ENCODE measurements at places on chromosomes 11 and 22.

- DNase-seq, result no peak
These were observed 938.4 kb downstream of the BRD1 start for GRCh38 chr22:48889209-48889830.

DNA sequence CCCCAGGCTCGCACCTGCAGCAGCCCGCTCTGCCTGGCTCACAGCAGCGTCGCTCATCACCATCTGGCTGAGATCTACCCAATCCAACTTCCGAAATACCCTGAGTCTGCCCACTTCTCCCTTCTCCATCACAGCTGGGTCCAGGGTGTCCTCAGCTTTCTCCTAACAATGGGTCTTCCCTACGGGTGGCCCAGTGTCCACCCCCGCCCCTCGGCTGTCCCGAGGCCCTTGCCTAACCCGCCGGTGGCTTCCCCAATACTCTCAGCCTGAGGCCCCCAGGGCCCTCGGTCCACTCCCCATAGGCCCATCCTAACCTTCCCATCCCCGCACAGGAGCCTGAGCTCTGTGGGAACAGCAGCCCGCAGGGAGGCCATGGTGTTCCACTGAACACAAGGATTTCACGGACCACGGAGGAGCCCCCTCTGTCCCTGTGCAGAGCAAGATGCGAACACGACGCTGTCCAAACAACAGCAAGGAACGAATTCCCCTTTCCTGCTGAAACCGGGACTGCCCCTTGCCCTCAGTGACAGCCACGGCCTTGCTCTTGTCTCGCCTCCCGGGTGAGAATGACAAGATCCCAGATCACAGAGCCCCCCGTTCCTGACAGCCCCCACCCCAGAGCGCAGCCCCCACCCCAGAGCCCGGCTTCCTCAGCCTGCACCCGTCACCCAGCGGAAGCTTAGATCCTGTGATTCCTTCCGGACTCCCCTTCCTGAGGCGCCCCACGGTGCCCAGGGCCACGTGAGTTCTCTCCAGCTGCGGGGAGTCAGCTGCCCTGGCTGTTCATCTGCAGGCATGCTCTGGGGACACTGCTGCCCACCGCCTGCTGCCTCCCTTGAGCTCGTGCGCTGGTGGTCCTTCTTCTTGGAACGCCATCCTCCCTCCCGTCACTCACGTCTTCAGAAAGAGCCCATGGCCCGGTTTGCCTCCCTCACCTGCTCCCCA is 48.8 kb upstream of the CARS1 start:
- DNase-seq, result no peak

GRCh38 chr11:107196732-107197131 is 178.5 kb upstream of the GUCY1A2 start:
- DNase-seq, result no peak

DNA sequence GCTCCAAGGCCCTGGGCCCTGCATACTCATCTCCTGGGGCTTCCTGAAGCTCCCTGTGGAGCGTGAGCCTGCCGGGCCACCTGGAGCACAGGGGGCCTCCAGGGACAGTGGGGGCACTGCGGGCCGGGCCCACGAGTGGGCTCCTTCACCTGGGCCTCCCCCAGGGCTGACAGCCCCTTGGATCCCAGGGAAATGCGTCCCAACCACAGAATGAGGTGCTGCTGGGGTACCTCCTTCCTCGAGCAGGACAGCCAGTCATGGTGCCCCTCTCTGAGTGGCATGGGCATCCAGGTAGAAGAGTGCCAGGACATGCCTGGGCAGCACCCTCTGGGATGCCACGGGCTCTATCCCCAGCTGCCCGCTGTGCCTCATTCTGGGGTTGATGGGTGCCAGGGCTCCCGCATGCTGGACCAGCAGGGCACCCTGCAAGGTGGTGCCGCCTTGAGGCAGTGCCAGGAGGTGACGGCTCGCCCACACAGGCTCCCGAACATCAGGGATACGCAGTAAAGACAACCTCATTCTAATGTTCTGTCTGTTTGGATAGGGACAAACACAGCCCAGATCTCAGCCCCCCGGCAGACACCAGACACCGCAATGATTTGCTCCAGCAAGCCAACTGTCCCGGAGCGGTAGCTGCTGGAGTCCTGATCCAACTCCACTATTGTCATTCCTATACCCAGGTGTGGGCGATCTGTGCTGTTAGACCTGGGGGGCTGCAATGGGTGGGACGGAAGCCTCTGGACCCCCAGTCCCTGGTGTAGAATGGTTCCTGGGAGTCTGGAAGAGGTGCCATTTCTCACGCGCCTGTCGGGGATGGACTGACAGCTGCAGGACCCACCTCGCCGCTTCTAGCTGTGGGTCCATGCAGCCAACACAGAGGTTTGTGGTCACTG is 25.8 kb downstream of the KRTAP5-5 start:
- DNase-seq, result no peak

Measured in brain microvascular endothelial cell (primary cell).